ENCODE measurements at places on chromosomes 7 and 10.

DNA sequence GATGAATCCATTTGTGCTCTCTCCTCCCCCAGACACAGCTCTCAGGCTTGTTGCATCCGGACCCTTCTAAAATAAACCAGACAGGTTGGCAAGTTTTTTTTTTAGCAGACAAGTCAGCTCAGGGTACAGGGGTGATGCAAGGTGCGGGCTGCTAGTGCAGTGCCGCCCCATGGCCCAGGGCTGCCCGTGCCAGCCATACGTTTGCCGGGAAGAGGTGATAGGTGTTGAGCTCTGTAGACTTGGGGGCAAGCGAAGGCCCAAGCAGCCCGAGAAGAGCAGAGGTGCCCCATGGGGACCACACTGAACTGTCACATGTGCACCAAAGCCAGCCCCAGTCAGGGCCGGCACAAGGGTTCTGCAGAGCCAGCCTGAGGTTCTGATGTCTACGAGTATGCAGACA is 57.1 kb upstream of the PDSS1 start:
- DNase-seq: no peak

- DNase-seq: peak; percentile 79
These were observed 96.1 kb upstream of the MKLN1 start for GRCh38 chr7:131231381-131232220.

- no peak for DNase-seq
These were observed 129.0 kb upstream of the NFE2L3 start for GRCh38 chr7:26022982-26023381.

DNA sequence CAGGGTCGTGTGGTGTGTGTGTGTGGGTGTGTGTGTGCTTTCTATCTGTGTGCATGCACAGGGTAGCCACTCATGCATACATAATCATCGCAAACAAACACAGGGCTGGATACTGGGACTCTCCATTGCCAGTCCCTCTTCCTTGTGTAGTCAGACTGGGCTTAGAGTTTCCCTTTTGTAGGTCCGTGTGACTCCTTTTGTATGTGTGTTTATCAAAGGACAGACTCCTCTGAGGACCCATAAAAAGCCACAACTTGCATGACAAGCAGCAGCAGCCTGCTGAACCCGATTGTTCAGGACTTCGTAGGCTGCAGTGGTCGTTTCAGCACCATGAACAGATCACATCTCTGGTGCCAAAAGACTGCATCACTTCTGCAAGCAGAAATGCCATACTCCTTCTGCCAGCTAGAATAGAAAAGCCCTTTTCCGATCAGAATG is 895 bp downstream of the VSTM2A start:
- DNase-seq: peak; percentile 5

GRCh38 chr7:80146545-80147182 is 12.0 kb downstream of the GNAI1 start:
- DNase-seq: no peak

DNA sequence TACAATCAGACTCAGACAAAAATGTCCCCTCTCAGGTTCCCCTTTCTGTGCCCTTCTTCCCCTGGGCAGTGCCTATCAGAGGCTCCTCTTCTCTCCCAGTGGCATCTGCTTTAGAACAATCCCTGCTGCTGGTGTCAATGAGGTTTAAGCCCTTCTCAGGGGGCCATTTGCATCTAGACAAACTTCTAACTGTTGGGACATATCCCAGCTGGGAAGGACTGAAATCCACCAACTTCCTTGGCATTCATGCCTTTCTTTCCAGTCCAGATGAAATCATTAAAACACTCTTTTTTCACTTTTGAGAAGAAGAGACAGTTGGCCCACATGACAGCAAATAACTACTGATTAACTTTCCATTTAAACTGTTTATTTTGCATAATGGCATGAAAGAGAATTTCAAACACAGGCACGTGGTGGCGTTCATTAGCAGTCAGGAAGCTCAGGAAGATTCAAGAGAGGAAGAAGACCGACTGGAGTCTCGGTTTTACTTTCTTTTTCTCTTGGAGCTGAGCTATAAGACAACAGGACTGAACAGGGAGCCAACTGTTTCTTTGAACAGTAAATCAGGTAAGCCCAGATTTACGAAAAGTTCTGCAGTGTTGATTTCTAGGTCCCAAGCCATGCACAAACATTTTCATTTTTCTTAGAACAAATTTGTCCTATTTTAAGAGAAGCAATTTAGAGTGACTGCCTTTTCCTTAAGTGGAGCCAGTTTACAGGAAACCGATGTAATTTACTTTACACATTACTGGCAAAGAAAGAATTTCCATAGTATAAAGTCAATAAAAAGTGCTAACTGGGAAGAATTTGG is at the start of gene GIMAP2:
TSS of gene GIMAP2 (plus strand) at position 488 of the 811 bp plus-strand sequence. CDS start 1,354 bp downstream, outside the sequence.
- no peak for DNase-seq

GRCh38 chr7:140358024-140358411 is 40.3 kb downstream of the SLC37A3 start:
- DNase-seq: no peak

DNA sequence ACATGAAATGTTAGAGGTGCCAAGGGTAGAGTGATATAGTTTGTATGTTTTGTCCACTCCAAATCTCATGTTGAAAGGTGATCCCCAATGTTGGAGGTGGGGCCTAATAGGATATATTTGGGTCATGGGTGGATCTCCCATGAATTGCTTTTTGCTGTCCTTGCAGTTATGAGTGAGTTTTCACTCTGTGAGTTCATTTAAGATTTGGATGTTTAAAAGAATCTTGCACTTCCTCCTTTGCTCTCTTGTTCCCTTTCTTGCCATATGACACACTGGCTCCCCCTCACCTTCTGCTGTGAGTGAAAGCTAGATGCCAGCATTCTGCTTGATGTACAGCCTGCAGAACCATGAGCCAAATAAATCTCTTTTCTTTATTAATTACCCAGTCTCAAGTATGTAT is 269.2 kb downstream of the ZWINT start:
- DNase-seq: no peak

- peak; percentile 15 for DNase-seq
These were observed 133.5 kb upstream of the PRSS58 start for GRCh38 chr7:142391191-142391992.

DNA sequence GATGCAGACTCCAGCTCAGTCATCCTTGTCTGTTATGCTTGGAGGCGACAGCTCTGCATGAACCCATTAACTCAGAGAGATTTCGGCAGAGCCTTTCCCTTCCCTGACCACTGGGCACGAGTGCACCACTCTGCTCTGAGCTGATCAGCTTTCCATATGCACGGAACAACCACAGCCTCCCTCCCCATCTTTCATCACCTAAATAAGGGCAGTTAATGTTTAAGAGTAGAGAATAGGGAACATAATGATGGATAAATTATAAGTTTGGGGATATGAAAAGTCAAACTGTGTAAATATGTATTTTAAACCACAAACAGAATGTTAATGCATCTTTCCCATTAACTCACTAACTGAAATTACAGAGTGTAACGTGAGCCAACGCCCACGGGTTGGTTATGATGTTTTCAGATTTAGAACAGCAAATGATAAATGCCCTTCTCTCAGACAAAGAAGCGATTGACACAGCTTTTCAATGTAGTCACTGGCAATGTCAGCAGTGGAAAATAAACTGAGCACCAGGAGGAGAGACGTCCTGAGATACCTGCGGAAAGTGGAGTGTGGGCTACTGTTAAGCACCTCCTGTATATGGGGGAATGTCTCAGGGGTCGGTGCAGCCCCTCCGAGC is 658.2 kb downstream of the LRMDA start:
- no peak for DNase-seq

DNA sequence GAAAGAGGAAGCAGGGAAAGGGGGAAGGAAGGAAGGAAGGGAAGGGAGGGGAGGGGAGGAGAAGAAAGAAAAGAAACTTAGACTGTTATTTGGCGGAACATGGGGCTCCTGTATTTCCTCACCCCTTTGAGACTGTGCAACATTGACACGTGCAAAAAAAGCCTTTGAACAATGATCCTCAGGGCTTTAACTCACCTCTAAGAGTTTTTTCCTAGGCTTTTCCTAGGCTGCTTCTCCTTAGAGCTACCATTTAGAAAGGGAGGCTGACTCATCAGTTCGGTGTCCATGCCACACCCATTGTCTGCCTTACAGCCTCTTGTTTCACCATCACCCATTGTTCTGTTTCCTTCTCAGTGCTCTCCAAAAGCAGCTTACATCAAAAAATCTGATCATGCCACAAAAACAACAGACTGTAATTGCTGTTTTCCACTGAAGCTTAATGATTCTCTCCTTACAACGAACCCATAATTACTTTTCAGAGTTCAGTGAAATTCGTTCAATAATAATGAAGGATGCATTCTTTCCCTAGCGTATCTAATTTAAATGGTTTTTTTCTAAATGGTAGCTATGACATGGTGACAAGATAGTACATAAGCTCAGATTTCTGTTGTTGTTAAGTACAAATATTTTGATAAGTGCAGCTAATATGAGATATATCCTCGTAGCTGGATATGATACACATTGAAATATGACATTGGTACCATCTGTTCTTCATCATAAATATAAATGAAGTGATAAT is 90.8 kb downstream of the PRLHR start:
- peak; percentile 3 for DNase-seq

- peak; percentile 28 for DNase-seq
These were observed 8.3 kb downstream of the ADD3 start for GRCh38 chr10:110016039-110016438.

- no peak for DNase-seq
These were observed 150.8 kb downstream of the FAM107B start for GRCh38 chr10:14623931-14624330.

DNA sequence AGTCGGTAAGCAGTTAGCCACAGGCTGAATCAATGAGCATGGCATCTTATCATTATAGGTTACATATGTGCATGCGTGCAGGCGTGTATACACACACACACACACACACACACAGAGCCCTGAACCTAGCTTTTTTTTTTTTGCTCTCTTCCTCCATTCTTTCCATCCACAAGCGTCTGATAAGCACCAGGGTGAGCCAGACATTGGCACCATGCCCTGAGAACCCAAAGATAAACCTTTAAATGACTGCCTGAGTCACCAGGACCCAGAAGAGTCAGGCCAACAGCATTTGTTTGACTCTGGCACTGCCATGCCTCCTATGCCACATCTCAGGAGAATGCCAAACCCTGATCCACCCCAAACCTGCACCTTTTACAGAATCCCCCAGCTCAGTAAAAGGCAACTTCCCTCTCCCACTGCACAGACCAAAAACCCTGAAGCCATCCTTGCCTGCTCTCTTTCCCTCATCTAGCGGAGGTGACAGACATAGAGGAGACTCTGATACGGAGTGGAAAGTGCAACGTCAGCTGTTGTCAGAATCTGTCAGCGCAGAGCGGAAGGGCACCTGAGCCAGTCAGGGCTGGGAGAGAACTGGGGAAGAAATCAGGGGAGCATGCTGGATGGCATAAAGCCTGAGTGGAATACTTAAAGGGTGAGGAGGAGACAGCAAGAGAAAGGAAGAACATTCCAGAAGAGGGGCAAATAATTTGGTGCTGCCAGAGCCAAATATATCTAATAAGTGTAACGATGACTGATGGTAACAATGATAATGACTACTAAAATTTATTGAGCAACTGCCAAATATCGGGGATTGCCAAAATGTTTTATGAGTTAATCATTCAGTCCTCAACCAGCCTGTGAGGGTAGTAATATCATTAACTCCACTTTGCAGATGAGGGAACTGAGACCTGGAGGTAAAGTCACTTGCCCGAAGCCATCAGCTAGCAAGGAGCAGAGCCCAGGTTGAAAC is 3.2 kb downstream of the PARP12 start:
- DNase-seq: peak; percentile 95

DNA sequence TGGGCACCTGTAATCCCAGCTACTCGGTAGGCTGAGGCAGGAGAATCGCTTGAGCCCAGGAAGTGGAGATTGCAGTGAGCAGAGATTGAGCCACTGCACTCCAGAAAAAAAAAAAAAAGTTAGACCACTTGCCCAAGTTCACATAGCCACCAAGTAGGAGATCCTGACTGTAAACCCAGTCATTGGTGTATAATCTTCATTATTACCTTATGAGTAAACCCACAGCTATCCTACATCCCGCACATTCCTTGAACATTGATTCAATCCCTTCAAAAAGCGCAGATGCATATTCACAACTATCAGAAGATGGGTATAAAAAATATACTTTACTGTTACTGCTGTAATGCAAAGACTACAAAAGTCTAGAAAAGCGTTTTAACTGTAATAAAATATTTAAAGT is 512.9 kb downstream of the SUGCT start:
- DNase-seq: peak; percentile 64

DNA sequence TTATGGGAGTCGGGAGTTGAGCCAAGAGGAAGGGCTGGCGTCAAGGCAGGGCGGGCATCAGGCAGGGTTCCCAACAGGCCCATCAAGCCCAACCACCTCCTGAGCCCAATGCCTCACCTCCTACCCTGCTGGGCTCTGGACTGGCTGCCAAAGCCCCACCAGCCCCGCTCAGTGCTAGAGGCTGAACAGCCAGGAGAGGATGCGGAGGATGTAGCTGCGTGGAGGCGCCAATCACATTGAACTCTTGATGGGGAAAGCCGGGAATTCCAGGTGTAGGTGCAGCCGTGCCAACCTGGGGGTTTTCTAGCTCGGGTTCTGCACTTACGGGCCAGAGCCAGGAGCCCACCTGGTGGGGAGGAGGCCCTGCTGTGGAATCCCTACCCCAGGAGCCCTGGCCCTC is 12.9 kb downstream of the ATP5MF start:
- DNase-seq: no peak

GRCh38 chr7:124930173-124930623 is 573 bp upstream of the POT1 start:
- no peak for DNase-seq

GRCh38 chr7:141671705-141672496 is 30.1 kb downstream of the DENND11 start:
- no peak for DNase-seq

DNA sequence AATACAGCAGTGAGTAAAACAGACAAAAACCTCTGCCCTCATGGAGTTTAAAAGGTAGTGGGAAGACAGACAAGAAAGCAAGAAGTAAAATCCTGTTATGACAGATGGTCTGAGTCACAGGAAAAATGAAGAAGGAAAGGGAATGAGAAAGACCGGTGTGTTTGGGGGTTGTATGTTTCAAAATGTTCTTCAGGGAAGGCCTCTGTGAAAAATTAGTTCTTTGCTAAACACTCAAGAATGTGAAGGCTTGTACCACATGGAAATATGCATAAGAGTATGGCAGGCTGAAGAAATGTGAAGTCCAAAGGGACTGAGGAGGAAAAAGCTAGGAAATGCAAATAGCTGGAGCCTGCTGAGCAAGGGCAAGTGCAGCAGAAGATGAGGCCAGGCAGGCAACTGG is 315.9 kb upstream of the SEMA3A start:
- peak; percentile 78 for DNase-seq

DNA sequence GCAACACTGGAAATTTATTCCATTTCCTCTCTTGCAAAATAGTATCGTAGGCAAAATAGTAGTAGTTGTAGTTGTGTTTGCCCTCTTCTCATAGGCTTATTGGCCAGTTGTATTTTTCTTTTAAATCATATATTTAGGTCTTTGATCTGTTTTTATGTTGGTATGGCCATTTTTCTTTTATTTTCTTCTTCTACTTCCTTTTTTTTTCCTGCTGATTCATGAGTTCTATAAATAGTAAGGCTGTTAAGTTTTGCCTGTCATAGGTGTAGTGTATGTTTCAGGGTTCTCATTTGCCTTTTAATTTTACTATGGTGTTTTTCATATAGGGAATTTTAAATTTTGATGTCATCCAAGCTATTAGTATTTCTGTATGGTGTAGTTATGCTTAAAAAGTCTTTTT is 25.4 kb upstream of the MRC1 start:
- no peak for DNase-seq

- DNase-seq: peak; percentile 11
These were observed 130.2 kb downstream of the SAMD9 start for GRCh38 chr7:92987538-92987937.

- no peak for DNase-seq
These were observed 21.5 kb downstream of the HSPA12A start for GRCh38 chr10:116720668-116721546.
